CD4-positive, alpha-beta T cell treated with Interferon gamma for 1 hour (primary cell): ENCODE measurements at places on chromosomes 5 and 9.
A peak's percentile ranks its signal among the peaks of the same experiment; 100 is the strongest.

DNA sequence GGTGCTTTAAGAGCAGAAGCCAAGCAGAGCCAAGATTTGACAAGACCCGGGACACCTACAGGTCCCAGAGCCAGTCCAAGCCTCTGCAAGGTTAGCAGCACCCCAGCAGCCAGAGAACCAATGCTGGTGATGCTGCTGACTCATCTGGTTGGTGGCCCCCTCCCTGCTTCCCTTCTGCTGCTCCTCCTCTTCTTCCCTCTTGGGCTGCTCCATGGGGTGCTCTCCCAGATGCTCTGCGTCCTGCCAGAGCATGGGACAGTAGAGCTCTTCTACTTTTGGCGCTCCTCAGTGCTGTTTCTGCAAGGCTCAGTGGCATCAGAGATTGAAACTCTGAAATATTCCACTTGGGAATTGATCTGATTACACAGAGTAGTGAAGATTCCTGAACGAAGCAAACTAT lies 76.1 kb upstream of the SAP30L start:
- DNase-seq, result no peak

GRCh38 chr5:35656721-35657120 lies 39.1 kb downstream of the SPEF2 start:
- DNase-seq, result no peak

DNA sequence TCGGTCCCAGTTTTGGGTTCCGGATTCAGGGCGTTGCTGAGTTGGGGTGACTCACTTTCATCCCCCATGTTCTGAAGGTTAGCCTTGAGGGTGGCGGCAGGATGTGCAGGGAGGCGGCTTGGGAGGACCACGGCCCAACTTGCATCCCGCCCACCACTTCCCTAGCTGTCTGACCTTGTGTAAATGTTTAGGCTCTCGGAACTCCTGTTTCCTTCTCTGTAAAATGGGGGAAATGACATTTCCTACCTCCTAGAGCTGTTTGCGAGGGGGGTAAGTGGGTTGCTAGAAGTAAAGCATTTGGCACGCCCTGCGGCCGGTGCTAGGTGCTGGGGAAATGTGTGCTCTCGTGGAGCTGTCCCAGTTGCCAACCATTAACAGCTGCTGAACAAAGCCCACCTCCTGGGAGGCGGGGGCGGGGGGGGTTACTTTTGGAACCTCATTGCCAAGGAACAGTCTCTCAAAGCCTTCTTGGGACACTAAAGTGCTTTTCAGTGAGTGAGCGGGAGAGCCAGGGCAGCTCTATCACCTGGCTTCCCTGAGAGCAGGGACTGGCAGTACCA lies 27.5 kb downstream of the PTGES2 start:
- DNase-seq, result no peak

GRCh38 chr5:997001-997474 lies 11.6 kb upstream of the NKD2 start:
- no peak for DNase-seq

DNA sequence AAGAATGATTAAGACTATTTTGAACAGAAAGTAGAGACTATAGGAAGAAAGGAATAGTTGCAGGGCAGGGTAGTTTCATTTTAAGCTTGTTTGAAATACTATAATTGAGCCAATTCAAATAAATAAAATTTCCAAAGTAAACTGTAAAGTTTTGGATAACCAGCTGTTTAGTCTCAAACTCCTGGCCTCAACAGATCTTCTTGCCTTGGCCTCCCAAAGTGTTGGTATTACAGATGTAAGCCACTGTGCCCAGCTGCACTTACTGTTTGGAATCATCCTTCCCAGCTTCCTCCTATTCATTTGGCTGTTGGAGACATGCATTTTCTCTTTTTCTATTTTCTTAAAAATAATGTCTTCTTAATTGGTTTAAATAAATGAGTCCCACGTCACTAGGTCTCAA lies 231.0 kb downstream of the NNT start:
- DNase-seq, result no peak

DNA sequence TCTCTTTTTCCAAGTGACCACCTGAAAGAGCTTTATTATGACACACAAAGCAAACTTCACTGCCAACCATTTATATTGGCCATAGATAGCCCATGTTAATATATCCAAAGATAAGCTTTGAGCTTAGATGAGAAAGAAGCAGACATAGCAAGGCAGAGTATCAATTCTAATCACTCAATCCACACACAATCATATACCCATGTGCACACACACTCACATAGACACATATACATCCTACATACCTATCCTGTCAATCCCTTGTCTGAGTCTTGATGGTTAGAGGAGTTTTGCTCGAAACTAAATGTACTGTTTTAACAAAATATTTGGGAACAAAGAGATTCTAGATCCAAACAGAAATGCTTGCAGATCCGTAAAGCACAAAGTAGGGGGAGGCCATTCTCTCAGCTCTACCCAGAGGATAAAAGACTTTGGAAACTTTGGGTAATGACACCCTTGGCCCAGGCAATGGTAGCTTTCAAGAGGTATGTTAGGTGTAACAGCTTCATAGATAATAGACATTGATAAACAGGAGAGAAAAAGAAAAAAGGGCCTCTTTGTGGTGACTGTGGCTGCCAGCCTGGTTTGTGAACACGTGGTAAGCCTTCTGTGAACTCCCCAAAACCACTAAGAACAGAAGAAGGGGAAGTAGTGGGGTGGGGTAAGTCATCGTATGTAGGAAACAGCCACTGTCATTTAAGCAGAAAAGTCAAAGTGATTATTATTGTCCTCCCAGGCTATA lies 121.6 kb downstream of the TLR4 start:
- DNase-seq, result peak; percentile 50

GRCh38 chr5:135678640-135679268 lies 100.0 kb upstream of the CXCL14 start:
- no peak for DNase-seq

DNA sequence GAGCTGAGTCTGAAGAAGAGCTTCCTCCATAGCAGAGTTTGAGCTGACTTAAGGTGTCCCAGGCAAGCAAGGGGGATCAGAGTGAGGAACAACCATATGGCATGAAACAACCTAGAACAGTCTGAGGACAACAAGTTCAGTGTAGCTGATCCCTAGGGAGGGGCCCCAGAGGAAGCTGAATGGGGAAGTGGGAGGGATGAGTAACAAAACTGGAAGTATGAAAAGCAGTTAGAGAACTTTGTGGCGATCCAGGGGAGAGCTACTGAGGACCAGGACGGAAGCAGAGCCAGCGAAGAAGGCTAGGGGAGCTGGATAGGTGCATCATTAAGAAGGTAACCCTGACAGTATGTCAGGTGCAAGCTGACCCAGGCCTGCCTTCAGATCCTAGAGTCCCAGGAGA lies 580.8 kb downstream of the BNC2 start:
- peak; percentile 23 for DNase-seq
